ENCODE measurements at places on chromosomes 2 and 18. TPM values are rescaled to one million over a fixed set of nuclear protein-coding genes. Genes with fewer than 3 reads are reported as not detected.

CYP26B1 gene
- 12.9 TPM for total RNA-seq

CMPK2 gene
- total RNA-seq = 3.7 TPM

CFC1 gene
- not detected for total RNA-seq

SLC14A1 gene
- 44.8 TPM for total RNA-seq

IL1RL1 gene
- 8.1 TPM for total RNA-seq

REG1A gene
- 6.3 TPM for total RNA-seq

PLB1 gene
- 4.9 TPM for total RNA-seq

C2orf66 gene
- total RNA-seq = 0.30 TPM

GRCh38 chr2:143357966-143358365 is 228.7 kb downstream of the ARHGAP15 start:
- no peaks in the 10 kb centered on the region for H3K36me3 ChIP-seq
- H3K27ac ChIP-seq = no peak overlapping the region
- no peak overlapping the region for H3K4me3 ChIP-seq
- no peak for DNase-seq

GRCh38 chr2:103660947-103661346 is 899.1 kb downstream of the TMEM182 start:
- H3K4me3 ChIP-seq = no peak overlapping the region
- H3K27me3 ChIP-seq = no peaks in the 10 kb centered on the region
- no peak overlapping the region for H3K27ac ChIP-seq
- no peak for DNase-seq

DNA sequence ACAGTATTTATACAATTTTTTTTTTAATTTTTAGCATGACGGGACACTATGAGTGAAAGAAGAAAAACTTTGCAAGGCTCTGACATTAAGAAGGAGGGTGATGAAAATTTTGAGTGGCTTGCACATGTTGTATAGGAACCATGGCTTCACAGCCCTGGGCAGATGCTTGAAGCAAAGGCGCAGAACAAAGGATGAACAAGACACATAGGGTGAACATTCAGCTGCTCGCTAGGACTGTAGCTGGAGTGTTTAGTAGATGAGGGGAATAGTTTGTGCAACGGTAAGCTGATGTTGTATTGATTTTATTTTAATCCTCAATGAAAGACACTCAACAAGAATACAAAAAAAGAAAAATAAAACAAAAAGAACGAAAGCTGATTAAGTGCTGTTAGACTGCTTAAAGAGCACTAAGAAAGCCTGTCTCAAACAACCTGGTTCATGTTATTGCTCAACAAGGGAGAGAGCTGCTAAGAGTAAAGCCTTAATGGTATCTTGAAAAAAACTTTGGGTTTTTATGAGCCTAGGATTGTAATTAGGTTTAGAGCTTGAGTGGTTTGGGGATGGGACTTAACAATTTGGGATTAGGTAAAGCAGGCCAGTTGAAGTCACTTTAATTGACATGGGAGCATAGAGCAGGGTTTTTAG is 41.2 kb upstream of the GCFC2 start:
- no peak for DNase-seq
- H3K27ac ChIP-seq = no peak overlapping the region
- H3K27me3 ChIP-seq = no peaks in the 10 kb centered on the region
- H3K4me3 ChIP-seq = no peak overlapping the region

GRCh38 chr18:31505156-31505555 is 7.2 kb downstream of the DSG2 start:
- no peak overlapping the region for H3K4me3 ChIP-seq
- H3K36me3 ChIP-seq = no peaks in the 10 kb centered on the region
- H3K27me3 ChIP-seq = no peaks in the 10 kb centered on the region
- no peak overlapping the region for H3K27ac ChIP-seq
- no peak for DNase-seq
- no peaks in the 10 kb centered on the region for H3K4me1 ChIP-seq

- no peaks in the 10 kb centered on the region for H3K27me3 ChIP-seq
- H3K27ac ChIP-seq = no peak overlapping the region
- no peaks in the 10 kb centered on the region for H3K4me1 ChIP-seq
- DNase-seq = no peak
These were observed 26.4 kb downstream of the IDH1 start for GRCh38 chr2:208228476-208228875.

DNA sequence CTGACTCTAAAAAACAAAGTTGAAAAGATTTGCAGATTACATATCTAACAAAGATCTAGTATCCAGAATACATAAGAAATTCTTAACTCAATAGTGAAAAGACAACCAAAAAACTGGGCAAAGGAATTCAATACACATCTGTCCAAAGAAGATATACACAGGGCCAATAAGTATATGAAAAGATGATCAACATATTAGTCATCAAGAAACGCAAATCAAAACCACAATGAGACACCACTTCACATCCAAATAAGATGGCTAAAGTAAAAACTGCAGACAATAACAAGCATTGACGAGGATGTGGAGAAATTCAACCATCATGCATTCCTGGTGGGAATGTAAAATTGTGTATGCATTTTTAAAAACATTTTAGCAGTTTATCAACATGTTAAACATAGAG is 256.0 kb downstream of the EIPR1 start:
- no peaks in the 10 kb centered on the region for H3K36me3 ChIP-seq
- no peak overlapping the region for H3K4me3 ChIP-seq
- no peak overlapping the region for H3K27ac ChIP-seq
- H3K4me1 ChIP-seq = no peaks in the 10 kb centered on the region
- H3K27me3 ChIP-seq = no peaks in the 10 kb centered on the region

GRCh38 chr18:9130806-9131205 is 5.8 kb upstream of the ANKRD12 start:
- H3K36me3 ChIP-seq = no peaks in the 10 kb centered on the region
- no peaks in the 10 kb centered on the region for H3K4me1 ChIP-seq
- no peak overlapping the region for H3K27ac ChIP-seq

DNA sequence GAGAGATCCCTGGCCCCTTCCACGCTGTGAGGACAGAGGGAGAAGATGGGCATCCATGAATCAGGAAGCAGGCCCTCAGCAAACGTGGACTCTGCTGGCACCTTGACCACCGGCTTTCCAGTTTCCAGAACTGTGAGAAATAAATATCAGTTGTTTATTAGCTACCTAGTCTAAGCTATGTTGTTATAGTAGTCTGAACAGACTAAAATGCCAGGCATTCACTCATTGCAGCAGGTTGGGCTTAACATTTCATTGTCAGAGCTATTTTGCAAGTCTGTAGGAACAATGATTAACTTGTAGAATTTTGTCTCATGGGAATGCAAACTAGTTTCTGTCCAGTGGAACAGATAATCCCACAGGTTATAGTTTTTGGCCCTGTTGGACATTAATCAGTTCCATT is 24.8 kb upstream of the TBC1D8 start:
- no peaks in the 10 kb centered on the region for H3K36me3 ChIP-seq
- H3K27ac ChIP-seq = no peak overlapping the region
- no peaks in the 10 kb centered on the region for H3K4me1 ChIP-seq
- no peaks in the 10 kb centered on the region for H3K27me3 ChIP-seq

- H3K36me3 ChIP-seq = no peaks in the 10 kb centered on the region
- no peaks in the 10 kb centered on the region for H3K27me3 ChIP-seq
- no peak for DNase-seq
- no peak overlapping the region for H3K4me3 ChIP-seq
- H3K4me1 ChIP-seq = no peaks in the 10 kb centered on the region
These were observed 132.6 kb upstream of the CDCA7 start for GRCh38 chr2:173221937-173222594.

DNA sequence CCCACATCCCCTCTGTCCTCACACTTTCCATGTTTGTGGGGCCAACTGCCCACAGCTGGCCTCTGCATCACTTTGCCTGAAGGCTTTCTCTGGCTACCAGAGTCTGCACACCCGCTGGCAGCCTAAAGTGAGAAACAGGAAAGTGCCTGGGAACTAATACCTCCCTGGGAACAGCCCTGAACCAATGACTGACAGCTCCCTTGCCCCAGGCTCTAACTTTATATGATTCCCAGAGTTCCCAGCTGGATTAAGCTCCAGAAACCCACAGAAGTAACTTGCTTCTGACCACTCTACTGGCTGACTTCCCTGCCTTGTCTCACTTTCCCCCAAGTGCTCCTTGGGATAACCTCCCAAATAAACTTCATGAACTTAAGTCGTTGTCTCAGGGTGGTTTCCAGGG is 159.6 kb upstream of the LMAN1 start:
- H3K27ac ChIP-seq = no peak overlapping the region
- no peak overlapping the region for H3K4me3 ChIP-seq
- H3K36me3 ChIP-seq = no peaks in the 10 kb centered on the region
- H3K4me1 ChIP-seq = no peaks in the 10 kb centered on the region

DNA sequence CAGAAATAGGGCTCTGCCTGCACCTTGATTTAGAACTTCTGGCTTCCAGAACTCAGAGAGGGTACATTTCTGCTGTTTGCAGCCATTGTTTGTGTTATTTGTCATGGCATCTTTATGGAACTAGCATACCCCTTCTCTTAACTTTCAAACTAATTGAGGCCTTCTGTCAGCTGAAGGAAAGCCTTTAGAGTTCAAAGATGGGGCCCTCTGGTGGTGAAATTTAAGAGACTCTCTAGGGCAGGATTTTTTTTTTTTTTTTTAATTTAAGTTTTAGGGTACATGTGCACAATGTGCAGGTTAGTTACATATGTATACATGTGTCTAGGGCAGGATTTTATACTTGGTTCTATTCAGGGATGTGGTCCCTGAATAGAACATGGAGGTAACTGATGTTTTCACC is 260.6 kb upstream of the LINC00305 start:
- H3K27me3 ChIP-seq = no peaks in the 10 kb centered on the region
- no peaks in the 10 kb centered on the region for H3K36me3 ChIP-seq
- no peaks in the 10 kb centered on the region for H3K4me1 ChIP-seq
- H3K27ac ChIP-seq = no peak overlapping the region
- no peak overlapping the region for H3K4me3 ChIP-seq
- DNase-seq = no peak

- DNase-seq = no peak
- H3K36me3 ChIP-seq = no peaks in the 10 kb centered on the region
- H3K4me3 ChIP-seq = no peak overlapping the region
- no peaks in the 10 kb centered on the region for H3K4me1 ChIP-seq
- no peaks in the 10 kb centered on the region for H3K27me3 ChIP-seq
These were observed 3.2 kb upstream of the VAPA start for GRCh38 chr18:9910661-9911060.

DNA sequence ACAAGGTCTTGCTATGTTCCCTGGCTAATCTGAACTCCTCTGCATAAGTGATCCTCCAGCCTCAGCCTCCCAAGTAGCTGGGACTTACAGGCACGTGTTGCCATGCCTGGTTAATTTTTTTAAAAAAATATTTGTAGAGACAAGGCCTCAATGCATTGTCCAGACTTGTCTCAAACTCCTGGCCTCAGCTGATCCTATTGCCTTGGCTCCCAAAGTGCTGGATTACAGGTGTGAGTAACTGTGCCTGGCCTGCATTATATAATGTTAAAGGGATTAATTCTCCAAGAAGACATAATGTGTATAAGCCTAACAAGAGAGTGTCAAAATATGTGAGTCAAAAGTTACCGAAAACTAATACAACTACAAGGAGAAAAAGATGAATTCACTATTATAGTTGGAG is 32.2 kb downstream of the BUB1 start:
- H3K27me3 ChIP-seq = no peaks in the 10 kb centered on the region
- no peak overlapping the region for H3K4me3 ChIP-seq
- H3K27ac ChIP-seq = no peak overlapping the region
- no peaks in the 10 kb centered on the region for H3K4me1 ChIP-seq
- H3K36me3 ChIP-seq = no peaks in the 10 kb centered on the region

Measured in aorta (tissue), 5 donors.